ENCODE measurements at places on chromosomes 1 and 21. TPM values are rescaled to one million over a fixed set of nuclear protein-coding genes. Genes with fewer than 3 reads are reported as not detected.

GRCh38 chr1:152679459-152679858 is 4.4 kb downstream of the LCE2C start:
- no peak for DNase-seq

The MYCL gene
- total RNA-seq = under 0.01 TPM

- peak; percentile 30 for DNase-seq
These were observed 543 bp downstream of the ABCB10 start for GRCh38 chr1:229557913-229558414.

DNA sequence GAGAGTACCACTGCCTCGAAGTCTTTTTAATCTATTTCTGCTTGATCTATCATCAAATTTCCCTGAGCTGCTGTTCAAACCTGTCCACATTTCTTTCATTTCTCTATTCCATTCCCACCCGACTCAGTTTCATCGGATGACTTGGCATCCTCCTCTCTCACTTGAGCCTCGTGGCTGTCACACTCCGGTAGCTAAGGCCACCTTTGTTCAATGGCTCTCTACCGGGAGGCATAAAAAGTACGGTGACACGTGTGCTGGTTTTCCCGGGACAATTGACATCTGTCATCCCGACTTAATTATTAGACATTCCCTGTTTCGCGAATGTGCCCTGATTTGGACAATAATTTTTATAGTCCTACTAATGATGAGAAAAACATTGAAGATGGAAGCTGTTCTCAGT is 22.6 kb downstream of the MIS18A start:
- DNase-seq = no peak

- DNase-seq = peak; percentile 76
These were observed 17.4 kb upstream of the CPLANE2 start for GRCh38 chr1:16254263-16254928.

DNA sequence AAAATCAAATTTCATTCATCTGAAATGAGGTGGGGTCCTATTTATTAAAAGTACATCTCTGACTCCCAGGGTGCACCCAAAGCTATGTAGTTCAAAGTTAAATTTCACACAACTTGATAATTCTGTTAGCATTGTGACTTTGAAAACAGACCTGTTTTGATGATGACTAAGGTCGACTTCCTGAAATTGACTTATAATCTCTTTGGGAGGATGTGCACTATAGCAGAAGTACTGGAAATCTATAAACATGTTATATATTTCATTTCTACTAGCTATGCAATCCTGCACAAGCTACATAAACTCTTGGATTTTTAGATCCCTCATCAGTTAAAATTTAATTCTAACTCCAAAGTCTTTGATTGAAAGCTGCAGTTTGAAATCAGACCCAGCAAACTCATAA is 507.6 kb downstream of the NEGR1 start:
- DNase-seq = no peak

The ZBTB21 gene
- 5.6 TPM for total RNA-seq

- DNase-seq = peak; percentile 49
These were observed 160.2 kb downstream of the PSMG1 start for GRCh38 chr21:39022863-39023693.

DNA sequence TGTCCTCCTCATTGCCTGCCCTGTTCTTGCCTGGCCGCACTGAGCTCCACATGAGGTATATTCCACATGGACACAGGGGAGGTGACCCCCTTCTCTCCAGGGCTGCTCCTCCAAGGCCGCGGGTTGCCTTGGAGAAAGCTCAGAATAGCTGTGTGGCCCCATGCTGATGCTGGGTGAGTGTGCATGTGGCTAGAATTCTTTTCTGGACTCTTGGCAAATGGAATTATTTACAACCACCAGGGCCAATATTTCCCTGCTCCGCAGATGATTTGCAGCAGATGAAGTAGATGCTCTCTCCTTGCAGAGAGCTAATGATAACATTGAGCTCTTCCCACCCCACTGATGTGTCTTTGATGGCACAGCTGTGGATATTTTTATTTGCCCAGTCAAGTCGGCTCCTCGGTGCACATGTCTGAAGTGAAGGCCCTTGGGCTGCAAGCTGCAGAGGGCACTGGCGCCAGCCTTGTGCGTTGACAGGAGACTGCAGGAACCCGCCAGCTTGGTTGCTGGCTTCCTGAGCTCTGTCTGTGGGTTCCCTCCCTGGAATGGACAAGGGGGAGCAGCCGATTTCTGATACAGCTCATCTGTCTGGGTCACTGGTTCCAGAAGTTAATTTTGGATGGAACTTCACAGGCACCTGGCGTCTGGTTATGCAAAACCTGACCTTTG is 404.7 kb upstream of the VAMP3 start:
- no peak for DNase-seq

DNA sequence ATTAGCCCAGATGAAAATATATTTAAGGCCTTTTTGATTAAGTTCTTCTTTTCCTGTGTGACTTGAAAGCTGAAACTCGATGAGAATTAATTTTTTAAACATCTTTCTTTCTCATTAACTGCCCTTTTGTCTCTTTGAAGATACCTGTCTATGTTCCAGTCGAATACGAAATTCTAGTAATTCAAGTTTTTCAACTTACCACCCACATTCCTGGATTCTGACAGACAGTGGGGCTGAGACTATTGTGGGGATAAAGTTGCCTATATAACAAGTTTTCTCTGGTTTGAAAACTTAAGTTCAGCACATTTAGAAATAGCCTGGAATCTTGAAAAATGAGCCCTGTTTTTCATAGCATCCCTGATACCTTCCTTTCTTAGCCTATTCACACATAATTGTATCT is 114.6 kb downstream of the NTNG1 start:
- no peak for DNase-seq

The KRTAP19-3 gene
- total RNA-seq = not detected

The OLIG1 gene
- total RNA-seq = not detected

All from fibroblast of lung (primary cell).